ENCODE measurements at places on chromosomes 1 and 21.

- DNase-seq = no peak
These were observed 5.2 kb downstream of the COQ8A start for GRCh38 chr1:226945106-226945857.

GRCh38 chr1:187409341-187409740 is 580.6 kb downstream of the PLA2G4A start:
- no peak for DNase-seq

GRCh38 chr1:196649990-196650389 is 1.9 kb upstream of the CFH start:
- DNase-seq = no peak

DNA sequence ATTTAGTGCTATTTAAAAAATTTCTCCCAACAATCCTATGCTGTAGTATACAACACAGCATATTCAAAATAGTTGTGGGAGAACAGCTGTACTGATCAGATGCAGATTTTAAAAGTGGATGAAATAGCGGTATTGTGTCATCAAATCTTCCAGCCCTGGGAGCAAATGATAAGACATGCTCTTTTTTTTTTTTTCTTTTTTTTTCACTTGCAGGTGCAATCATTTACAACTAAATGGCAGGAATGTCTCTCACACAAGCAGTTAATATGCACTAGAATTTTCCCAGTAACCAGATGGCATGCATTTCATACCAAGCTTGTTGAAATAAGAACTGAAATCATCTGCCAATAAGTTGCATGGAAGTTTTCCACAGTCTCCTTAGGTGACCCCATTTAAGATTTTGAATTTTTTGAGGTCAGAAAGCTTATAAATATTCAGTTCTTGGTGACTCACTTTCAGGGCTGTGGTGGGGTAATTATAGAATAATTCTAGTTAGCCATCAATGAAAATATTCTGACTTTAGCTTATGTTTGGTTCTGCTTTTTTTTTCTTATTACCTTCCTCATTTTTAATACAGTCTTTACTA is 623.9 kb upstream of the NR5A2 start:
- no peak for DNase-seq

- DNase-seq = no peak
These were observed 487.3 kb upstream of the PTBP2 start for GRCh38 chr1:96234299-96234698.

- no peak for DNase-seq
These were observed 215.8 kb upstream of the GREM2 start for GRCh38 chr1:240827786-240828185.

- DNase-seq = no peak
These were observed 26.4 kb upstream of the ROR1 start for GRCh38 chr1:63747445-63747844.

GRCh38 chr1:212944229-212944901 is 6.0 kb upstream of the VASH2 start:
- DNase-seq = no peak

DNA sequence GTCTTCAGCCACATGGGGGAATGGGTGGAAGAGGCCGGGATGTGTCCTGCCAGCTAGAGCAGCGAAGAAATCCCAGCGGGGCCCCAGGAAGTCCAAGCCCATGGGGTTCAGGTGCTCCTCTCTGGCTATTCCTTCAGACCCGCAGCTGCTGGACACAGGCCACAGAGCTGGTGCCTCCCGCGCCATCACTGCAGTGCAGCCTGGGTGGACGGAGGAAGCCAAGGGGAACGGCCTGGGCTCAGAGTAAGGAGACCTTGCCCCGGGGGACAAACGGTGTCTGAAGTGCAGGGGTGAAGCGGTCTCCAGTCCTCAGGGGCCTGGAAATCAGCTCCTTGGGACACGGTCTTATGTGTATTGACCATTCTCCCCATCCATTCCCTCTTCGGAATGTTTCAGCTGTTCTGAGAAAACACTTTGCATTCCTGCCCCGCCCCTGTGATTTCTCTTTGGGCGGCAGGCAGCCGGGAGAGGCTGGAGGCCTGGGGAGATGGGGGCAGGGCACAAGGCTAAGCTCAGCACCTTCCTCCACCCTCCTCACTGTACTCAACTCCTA is 18.4 kb downstream of the MTHFR start:
- DNase-seq = no peak

- DNase-seq = no peak
These were observed 186.1 kb upstream of the CAMK1G start for GRCh38 chr1:209397371-209397770.

- DNase-seq = no peak
These were observed 14.9 kb downstream of the SLC45A1 start for GRCh38 chr1:8332806-8333205.

DNA sequence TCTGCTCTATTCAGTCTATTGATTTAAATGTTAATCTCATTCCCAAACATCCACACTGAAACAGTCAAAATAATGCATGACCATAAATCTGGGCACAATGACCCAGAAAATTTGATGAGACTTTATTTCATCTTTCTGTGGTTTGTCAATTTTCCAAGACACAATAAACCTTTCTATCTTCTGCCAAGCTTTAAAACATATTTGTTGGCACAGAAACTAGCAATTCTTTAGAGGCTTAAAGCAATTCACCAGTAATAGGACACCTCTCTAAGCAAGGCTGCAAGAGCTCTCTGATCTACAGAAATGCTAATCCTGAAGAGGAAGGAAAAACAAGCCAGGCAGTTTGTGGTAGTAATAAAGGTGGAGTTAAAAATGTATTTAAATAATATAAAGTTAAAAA is 113.7 kb downstream of the FCRL5 start:
- DNase-seq = no peak

DNA sequence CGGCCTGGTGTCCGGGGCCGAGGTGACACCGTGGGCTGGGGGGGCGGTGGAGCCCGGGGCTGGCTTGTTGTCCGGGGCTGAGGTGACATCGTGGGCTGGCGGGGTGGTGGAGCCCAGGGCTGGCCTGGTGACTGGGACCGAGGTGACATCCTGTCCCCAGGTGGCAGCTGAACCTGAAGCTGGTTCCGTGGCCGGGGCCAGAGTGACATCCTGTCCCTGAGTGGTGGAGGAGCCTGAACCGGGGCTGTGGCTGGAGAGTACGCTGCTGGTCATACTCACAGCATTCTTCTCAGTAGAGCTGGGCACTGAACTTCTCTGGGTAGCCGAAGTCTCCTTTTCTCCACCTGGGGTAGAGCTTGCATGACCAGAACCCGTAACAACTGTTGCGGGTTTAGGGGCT is 15.8 kb downstream of the THBS3 start:
- DNase-seq = no peak

DNA sequence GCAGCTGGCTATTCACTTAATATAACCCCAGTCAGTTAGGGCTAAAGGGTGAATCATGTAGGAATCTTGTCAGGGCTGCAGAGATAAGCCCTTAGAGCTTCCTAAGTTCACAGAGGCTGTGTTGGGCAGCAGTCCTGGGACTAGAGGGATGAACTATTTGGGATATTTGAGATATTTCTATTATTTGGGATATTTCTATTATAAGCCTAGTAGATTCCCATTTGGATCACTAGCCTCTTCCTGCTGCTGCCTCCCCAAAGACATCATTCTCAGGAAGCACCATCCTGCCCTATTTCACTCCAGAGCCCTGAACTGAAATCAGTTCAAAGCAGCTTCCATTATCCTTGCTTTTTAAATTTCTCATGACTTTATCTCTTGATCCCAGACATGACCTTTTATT is 501.3 kb downstream of the NUF2 start:
- DNase-seq = no peak

- DNase-seq = no peak
These were observed 15.2 kb upstream of the KDM4A start for GRCh38 chr1:43634721-43635120.
